HEK293T (cell line): ENCODE measurements at places on chromosomes 5 and 9.
A peak's percentile ranks its signal among the peaks of the same experiment; 100 is the strongest.

GRCh38 chr5:79697222-79698170, 7.9 kb downstream of the CMYA5 start:
- DNase-seq: no peak

DNA sequence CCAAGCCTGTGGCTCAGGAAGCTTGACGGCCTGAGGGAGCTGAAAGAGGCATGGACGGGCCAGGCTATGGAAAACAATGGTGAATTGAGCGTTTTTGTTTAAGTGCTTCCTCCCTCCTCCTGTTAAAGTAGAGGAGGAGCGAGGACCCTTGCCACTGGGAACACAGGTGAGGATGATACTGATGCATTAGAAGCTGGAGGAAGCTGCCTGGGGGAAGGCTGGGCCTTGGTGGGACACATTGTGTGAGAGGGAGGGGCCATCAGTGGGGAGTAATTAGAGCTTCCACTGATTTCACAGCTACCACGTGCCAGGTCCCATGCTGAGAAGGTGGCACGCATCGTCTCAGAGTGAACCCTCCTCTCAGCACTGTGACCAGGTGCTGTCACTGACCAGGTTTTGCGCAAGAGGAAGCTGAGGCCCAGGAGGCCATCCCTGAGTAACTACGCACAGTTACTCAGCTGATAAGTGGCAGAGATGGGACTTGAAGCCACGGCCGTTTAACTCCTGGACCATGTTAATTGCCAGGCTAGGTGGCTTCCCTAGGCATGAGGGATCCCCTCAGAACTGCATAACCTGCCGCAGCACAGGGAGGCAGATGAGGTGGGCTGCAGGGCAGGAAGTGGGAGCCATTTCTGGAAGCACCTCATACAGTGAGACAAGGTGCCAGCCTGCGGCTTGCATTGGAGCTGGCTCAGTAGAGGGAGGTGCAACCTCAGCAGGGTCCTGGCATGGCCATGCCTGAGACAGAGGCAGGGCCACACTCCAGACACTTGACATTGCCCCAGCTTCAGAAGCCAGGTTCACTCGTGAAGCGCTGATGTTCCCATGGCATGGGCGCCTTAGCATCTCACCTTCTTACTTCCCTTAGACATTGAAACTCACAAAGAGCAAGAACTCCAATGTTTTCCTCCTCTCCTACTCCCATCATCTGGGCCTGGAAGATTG, 195.3 kb upstream of the MVB12B start:
- DNase-seq: no peak

DNA sequence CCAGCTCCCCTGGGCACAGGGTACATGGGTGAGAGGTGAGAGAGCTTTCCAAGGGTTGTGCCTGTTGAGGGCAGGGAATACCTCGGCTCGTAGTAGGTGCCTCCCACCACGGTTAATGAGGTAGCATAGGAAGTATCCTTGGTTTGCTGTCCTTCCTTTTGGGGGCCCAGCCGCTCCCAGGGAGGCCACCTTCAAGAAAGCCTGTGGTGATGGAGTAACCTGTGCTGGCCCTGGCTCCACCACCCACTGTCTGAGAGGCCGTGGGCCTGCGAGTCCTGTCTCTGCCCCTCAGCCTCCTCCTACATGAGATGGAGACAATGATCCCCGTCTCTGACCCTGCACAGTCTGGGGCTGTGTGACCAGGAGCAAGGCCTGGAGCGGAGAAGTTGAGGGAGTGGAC, 40.8 kb downstream of the COL27A1 start:
- no peak for DNase-seq

DNA sequence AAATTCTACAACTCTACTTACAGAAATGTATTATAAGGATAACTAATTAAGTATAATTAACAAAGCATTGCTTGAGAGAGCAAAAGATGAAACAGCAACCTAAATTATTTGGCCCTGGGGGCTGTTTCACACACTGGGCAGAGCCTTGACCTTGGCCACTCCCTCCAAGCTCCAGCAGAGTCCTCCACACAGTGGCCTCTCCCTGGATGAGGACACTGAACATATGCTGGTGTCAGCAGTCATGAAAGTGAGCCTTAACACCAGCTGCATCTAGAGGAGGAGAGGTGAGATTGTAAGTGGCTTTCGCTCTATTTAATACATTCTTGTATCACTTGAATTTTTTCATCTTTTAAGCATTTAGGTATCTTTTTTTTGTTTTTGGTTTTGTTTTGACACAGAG, 23.3 kb upstream of the ZDHHC12 start:
- DNase-seq: no peak

DNA sequence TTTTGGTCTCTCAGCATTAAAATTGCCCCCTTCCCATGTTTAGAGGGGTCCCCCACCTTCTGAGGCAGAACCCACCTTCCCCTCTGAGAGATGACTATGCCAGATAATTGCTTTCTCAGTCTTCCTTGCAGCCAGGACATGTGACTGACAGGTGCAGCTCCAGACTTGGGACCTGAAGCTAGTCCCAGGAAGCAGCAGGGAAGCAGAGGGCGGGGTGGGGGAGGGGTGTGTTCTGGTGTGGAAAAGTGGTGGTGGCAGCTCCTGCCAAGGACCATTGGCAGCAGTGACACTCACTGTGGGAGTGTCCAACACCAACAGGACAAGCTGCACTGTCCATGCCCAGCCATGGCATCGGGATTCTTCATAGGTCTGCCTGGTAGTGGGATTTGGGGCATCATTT, 2.3 kb downstream of the EIF4E1B start:
- no peak for DNase-seq

DNA sequence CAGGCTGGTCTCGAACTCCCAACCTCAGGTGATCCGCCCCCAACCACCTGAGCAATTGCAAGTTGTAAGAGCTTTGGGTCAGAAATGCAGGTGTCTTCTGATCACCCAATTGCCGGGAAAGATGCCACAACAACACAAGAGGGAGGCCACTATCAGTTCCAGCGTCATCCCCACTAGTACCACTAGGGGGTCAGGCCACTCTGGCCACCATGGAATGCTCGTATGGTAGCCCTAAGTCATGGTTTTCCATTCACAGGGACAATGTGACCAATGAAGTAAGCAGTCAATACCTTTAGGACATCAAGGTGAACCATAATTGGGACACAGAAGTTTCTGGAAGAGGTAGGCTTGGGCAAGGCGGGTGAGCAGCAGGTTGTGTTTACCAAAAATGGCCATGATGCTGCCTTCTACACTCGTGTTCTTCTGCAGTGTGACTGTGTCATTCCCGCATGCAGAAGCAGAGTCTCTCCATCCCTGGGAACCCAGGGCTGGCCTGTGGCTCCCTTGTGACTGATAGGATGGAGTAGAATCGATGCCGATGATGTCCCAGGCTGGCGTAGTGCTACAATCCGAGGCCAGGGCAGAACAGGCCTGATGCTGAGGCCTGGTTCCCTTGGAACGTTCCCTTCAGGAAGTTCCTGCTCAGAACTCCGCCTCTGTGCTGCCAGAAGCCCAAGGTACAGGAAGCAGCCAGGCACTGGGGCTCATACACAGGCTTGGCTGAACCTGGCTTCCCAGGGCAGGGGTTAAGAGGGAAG, 42.2 kb upstream of the ANKRD33B start:
- peak; percentile 50 for DNase-seq

DNA sequence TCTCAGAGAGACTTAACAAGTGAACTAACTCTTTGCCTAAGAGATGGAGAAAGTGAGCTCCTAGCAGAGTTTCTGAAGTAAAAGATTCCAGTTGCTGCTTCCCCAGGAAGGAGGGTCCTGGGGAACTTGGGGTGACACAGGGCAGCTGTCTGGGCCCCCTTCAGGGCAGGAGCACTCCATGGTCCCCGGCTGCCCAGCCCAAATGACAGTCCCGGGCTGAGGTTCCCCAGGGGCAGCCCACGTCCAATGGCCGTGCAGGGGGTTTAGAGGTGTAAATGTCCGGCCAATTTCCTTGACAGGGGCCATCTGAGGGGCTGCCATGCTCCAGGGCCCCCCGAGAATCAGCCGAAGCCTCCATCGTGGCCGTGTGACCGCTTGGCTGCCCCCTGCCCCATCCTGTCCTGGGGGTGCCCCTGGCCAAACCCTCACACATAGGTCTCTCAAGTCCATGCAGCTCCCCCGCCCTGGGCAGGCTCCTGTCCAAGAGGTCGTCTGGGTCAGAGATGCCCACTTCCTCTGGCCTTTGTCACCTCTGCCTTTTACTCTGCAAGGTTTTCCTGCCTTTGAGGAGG, 5.5 kb upstream of the PPP1R26 start:
- DNase-seq: no peak

GRCh38 chr5:102781786-102782185, 26.7 kb downstream of the PAM start:
- DNase-seq: no peak

GRCh38 chr5:122078116-122079110, at the start of gene LOX:
LOX (minus strand) TSS chr5:122078259; CDS start chr5:122077985, 274 bp downstream.
- DNase-seq: peak; percentile 68

GRCh38 chr9:4550777-4551484, 60.7 kb downstream of the SLC1A1 start:
- DNase-seq: no peak

- no peak for DNase-seq
These were observed 2.6 kb upstream of the TMEM268 start for GRCh38 chr9:114608525-114608796.

- no peak for DNase-seq
These were observed 1696.0 kb upstream of the CDH9 start for GRCh38 chr5:28734396-28734795.

DNA sequence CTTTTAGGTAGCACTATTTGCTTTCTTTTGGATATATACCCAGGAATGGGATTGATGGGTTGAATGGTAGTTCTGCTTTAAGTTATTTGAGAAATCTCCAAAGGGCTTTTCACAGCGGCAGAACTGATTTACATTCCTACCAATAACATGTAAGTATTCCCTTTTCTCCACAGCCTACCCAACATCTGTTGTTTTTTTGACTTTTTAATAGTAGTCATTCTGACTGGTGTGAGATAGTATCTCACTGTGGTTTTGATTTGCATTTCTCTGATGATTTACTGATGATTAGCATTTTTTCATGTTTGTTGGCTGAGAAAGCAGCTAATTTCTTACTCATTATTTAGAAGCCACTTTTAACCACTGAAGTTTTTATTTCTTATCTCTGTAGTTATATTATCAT, 221.1 kb upstream of the ACTBL2 start:
- no peak for DNase-seq

- no peak for DNase-seq
These were observed 22.4 kb upstream of the TNFAIP8 start for GRCh38 chr5:119333421-119333851.

GRCh38 chr9:92707530-92707929, 37.6 kb upstream of the IPPK start:
- no peak for DNase-seq

- DNase-seq: no peak
These were observed 98.1 kb upstream of the IFNK start for GRCh38 chr9:27425827-27426510.

GRCh38 chr9:18478501-18479361, 4.8 kb downstream of the ADAMTSL1 start:
- DNase-seq: no peak

DNA sequence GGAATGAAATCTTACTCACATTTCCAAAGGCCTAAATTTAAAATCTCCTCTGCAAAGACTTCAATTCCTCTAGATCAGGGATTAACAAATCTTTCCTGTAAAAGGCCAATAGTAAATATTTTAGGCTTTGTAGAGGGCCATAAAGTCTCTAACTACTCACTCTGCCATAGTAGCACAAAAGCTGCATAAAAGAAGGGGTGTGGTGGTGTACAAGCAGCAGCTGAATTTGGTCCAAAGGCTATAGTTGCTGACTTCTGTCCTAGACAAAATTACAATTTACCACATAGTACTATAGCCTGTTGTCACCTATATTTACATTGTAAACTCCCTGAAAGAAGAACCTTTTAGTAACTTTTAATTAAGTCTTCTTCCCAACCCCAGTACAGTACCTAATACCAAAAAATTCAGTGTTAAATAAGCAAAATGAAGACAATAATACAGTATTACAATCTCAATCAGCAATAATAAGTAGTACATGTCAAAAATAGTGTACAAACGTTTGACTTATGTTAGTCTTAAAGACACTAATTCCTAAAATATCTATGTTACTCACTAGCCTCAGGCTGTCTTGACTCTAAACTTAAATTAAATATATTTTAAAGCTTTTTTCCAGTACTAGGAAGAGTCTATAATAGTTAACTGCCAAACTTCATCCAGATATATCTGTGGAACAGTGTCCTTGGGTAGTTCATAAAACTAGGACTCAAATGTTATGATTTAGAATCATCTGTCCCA, 6.9 kb downstream of the CETN3 start:
- no peak for DNase-seq

DNA sequence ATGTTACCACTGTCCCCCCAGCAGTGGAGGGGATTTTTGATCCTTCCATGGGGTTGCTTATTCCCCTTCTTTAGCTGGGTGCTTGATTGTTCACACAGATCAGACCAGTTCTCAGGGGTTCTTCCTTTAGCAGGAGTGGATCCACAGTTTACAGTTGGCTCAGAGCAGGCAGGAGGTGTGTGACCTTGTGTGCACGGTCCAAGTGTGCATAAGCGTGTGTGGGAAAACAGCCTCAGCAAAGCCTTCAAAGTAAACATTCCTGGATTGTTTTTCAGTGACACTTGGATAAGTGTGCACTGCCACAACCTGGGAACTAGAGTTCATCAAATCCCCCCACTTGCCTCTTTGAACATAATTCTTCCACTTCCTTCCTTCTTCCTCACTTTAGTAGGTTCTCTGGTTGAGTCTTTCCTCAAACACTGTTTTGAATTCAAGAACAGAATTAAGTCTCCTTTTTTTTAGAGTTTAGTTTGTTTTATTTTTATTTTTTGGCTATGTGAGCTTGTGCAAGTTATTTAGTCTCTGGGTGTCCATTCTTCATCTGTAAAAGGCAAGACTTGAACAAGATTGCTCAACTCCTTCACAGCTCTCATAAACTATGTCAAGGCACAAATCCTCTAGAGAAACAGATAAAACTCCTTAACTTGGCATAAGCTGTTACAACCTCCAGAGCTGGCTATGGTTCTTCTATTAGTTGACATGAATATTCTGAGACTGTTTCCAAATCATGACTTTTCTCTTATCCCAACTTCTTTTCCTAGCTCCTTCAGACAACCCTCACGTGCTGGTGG, 78.0 kb downstream of the OSMR start:
- no peak for DNase-seq

DNA sequence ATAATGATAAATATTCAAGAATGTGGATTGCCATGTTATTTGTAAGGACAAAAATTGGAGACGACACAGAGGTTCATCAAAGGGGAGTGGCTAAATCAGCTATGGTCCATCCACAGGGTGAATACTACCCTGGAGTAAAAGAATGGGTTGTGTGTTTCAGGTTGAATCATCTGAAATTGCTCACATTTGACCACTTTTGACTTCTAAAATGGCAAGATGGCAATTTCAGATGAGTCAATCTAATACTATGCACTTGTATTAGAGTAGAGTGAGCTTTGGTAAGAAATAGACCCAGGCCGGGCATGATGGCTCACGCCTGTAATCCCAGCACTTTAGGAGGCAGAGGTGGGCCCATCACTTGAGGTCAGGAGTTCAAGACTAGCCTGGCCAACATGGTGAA, 131.8 kb downstream of the GAPVD1 start:
- no peak for DNase-seq

- DNase-seq: no peak
These were observed 57.1 kb downstream of the TBCA start for GRCh38 chr5:77718934-77719610.

- no peak for DNase-seq
These were observed 165.9 kb downstream of the DENND1A start for GRCh38 chr9:123763910-123764588.

- DNase-seq: no peak
These were observed 188.3 kb downstream of the OLFM1 start for GRCh38 chr9:135275571-135276289.

- no peak for DNase-seq
These were observed 111.0 kb downstream of the GAPVD1 start for GRCh38 chr9:125372441-125373226.
